ENCODE measurements at places on chromosomes 3 and 15. TPM values are rescaled to one million over a fixed set of nuclear protein-coding genes. Genes with fewer than 3 reads are reported as not detected.
A peak's percentile ranks its signal among the peaks of the same experiment; 100 is the strongest.

The NANOGP8 gene
- total RNA-seq = 1.5 TPM

The UROC1 gene
- total RNA-seq = not detected

The LMLN gene
- total RNA-seq = 6.4 TPM

DNA sequence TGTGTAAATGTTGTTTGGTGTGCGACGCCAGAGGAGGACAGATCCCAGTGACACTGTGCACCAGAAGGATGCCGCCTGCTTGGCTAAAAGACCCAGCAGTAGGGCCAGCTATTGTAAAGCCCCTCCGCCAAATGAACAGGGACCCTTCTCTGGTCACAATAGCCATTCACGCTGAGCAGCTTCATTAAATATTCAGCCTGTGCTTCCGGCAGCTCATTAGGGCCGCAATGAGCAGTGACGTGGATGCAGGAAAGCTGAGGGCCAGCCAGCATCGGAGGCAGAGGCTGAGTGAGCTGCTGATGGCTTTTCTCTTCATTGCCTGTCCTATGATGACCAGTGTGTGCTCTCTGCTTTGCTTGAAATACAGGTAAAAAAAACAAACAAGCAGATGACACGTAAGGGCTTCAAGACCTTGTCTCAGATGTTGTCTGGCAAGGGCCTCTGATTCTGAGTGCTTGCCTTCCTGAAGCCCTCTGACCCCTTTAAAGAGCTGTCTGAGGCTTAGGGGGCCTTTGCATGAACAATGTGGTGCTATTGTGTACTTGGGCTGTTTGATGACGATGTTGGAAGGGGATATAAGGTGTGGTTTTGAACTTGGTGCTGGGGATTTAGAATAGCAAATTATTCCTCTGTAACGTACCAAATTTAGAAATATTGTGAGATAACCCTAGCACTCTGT lies 130.4 kb downstream of the FEZF2 start:
- H3K36me3 ChIP-seq = peaks cover 5% of the 10 kb centered on the region
- DNase-seq = no peak
- no peak overlapping the region for H3K27ac ChIP-seq
- H3K4me3 ChIP-seq = no peak overlapping the region

GRCh38 chr3:101879623-101880284 lies 30.4 kb downstream of the NFKBIZ start:
- H3K27me3 ChIP-seq = no peaks in the 10 kb centered on the region
- no peak overlapping the region for H3K27ac ChIP-seq
- no peak overlapping the region for H3K4me3 ChIP-seq
- H3K36me3 ChIP-seq = no peaks in the 10 kb centered on the region

- DNase-seq = no peak
- no peak overlapping the region for H3K4me3 ChIP-seq
- H3K27ac ChIP-seq = peak overlapping the region; percentile 2
- peaks cover 3% of the 10 kb centered on the region for H3K4me1 ChIP-seq
- H3K27me3 ChIP-seq = no peaks in the 10 kb centered on the region
These were observed 9.2 kb downstream of the ALPK3 start for GRCh38 chr15:84826369-84826823.

DNA sequence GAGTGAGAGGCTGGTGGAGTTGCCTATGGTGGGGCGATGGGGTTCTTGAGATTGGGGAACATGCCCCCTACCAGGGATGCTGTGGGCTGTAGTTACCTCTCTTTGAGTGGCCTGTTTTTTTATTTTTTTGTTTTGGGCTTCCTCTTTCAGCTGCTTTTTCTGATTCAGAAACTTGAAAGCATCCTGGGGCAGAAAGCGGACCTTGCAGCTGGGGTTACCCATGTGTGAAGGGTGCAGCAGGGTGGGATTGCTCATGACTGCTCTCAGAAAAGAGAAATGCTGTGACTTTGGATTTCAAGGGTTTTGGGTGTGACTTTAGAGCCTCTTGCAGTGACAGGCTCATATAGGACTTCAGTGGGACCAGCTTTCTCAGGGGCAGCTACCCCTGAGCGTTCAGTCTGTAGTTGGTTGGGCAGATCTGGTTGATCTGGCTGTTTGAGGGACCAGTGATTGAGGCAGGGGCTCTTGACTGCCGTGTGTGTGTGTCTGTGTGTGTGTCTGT lies 1.8 kb downstream of the LIMD1 start:
- peak overlapping the region; percentile 1 for H3K4me3 ChIP-seq
- no peaks in the 10 kb centered on the region for H3K4me1 ChIP-seq
- DNase-seq = peak; percentile 72
- H3K36me3 ChIP-seq = no peaks in the 10 kb centered on the region
- no peak overlapping the region for H3K27ac ChIP-seq
